Stimulated activated CD8-positive, alpha-beta memory T cell treated with anti-CD3 and anti-CD28 coated beads, Interleukin-15, amount 100 ng/mL, for 48 hours (primary cell): ENCODE measurements at places on chromosomes 7 and 10.

DNA sequence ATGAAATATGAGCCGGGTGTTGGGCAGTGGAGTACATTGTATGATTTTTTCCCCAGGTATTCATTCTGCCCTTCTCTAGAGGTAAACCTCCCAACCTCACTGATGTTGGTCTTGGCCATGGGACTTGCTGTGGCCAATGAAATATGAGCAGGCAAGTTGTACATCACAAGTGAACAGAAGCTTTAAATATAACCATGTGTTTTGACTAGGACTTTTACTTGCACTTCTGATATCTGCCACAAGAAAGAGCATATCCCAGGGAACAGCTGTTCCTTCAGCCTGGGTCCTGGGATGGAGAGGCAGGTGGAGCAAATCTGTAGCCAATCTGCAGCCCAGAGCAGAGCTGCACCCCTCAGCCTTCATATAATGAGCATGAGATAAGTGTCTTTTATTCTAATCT is 109.8 kb upstream of the PALS2 start:
- no peak for DNase-seq

GRCh38 chr10:94299417-94299816 is 63.3 kb downstream of the NOC3L start:
- peak; percentile 16 for DNase-seq

- DNase-seq, result no peak
Measured at GRCh38 chr7:89773611-89774010, 380.7 kb upstream of the STEAP1 start.

- DNase-seq, result no peak
Measured at GRCh38 chr10:24519950-24520349, 203.7 kb downstream of the ARHGAP21 start.

GRCh38 chr10:103732339-103733044 is 122.9 kb downstream of the SH3PXD2A start:
- DNase-seq, result no peak

DNA sequence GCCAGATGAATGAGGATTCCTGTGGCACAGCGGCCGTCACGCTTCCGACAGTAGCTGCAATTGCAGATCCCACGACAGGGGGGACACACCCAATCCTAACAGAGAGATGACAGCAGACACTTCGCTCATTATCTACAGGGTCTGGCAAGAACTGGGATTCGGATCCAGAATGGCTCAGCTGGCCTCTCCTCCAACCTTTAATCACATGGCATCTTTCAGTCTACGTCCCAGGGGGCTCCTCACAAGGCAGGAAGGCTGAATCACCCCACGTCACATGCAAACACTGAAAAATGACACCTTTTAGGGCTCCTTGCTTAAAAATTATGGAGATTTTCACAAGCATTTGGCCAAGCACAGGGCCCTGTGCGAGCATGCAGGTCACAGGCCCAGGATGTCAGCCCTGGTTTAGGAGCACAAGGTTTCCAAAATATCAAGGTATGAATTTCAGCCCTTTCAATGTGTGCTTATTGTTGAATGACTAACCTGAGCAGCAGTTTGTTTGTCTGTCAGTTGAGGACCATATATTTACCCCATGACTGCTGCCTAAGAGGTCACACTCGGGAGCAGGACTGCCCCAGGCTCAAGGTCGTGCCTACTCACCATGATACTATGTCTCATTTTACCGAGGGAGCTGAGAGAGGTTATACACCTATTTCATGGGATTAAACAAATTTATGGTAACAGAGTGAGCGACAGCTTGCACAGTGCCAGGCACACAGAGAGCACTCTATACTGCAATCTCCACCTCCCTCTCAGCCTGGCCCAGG is 42.5 kb downstream of the CDCA7L start:
- DNase-seq, result no peak
